ENCODE measurements at places on chromosomes 7 and 10.
A peak's percentile ranks its signal among the peaks of the same experiment; 100 is the strongest.

DNA sequence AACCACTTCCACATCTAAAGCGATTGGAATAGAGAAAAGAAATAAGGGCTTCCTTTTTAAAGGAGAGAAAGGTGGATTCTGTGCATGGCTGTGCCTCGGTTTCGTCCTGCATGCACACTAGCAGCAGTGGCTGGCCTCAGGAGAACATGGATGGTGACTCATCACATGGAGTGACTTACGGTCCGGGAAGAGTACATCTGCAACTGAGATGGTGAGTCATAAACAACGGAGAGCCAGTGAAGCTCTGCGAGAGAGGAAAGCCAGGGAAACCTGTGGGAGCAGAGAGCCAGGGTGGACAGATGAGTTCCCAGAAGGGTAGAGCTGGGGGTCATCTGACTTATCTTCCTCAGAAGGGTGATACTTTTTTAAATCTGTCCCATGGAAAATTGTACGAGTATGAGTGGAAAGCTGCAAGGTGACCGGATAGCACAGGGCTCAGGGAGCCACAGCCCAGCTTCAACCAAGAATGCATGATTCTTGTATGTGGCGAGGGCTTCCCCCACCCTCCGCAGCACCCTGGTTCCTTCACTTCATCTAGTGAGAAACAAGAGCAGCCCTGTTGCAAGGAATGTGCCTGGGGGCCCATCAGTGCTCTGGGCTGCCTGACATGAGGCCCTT, 259.1 kb downstream of the KLF6 start:
- no peak for DNase-seq

DNA sequence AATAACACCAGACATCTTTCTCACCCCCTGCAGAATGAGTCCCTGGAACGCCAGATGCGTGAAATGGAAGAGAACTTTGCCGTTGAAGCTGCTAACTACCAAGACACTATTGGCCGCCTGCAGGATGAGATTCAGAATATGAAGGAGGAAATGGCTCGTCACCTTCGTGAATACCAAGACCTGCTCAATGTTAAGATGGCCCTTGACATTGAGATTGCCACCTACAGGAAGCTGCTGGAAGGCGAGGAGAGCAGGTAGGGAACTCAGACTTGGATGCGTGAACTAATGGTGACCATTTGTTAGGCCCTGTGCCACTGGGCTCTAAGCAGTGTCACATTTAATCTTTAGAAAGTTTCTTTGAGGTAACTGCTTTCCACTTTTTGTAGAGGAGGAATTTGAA, 7.1 kb downstream of the VIM start:
- peak; percentile 8 for DNase-seq

GRCh38 chr10:112857493-112857892, 92.6 kb upstream of the TCF7L2 start:
- no peak for DNase-seq

GRCh38 chr7:48168159-48168558, 3.1 kb upstream of the ABCA13 start:
- no peak for DNase-seq

DNA sequence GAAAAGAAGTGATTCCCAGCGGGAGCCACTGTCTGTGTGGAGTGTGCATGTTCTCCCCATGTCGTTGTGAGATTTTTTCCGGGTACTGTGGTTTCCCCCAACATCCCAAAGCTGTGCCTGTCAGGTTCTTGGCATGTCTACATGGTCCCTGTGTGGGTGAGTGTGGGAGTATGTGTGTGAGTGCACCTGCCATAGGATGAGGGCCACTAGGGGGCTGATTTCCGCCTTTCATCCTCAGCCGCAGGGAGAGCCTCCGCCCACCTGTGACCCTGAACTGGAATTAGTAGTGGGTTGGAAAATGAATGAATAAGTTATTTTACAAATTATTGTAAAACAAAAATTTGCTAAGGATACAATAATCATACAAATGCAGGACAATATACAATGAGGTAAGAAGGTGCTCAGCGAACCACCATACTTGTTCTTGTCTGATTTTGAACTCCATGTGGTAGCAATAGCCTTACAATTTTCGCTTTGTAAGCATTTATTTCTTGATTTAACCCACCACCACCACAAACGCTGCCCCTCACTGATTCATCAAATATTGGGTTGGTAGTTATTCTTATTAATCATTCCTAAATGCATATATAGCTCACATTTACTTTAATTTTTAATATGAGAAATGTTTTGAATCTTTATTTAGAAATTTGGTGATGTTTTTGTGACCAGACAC, 641.2 kb upstream of the VSTM2A start:
- no peak for DNase-seq

DNA sequence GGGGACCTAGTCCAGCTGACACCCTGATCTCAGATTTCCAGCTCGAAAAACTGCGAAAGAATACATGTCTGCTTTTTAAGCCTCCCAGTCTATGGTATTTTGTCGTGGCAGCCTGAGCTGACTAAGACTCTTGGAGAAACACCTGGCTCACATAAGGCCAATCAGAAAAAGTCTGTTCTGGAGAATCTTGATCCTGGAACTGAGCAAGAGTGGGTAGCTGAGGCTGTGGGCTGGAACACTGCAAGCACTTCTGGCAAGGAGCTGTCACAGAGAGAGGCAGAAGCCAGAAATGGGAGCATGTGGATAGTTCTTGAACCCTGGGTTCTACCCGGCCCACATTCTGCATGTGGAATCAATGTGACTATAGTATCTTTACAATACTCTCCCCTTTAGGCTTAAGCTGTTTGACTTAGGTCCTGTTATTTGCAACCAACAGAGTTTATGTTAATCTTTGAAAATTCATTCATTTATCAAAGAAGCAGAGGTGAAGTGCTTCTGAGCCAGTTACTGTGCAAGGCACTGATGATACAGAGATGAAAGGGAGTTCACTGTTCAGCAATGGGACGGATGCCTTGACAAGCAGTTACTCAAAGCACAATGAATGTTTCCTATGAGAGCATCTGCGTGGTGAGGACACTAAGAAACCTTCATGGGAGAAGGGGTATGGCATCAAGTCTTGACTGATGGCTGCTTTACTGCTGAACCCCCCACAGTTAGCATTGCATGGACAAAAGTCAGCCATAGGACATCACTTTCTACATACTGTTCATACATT, 4.4 kb upstream of the C10orf90 start:
- DNase-seq, result no peak

Data from activated CD4-positive, alpha-beta T cell treated with anti-CD3 and anti-CD28 coated beads, Interleukin-2, amount 50 U/mL, for 1 hour (primary cell).